Tibial nerve (tissue), 4 donors: ENCODE measurements at places on chromosomes 12 and 14. TPM values are rescaled to one million over a fixed set of nuclear protein-coding genes. Genes with fewer than 3 reads are reported as not detected.

- no peaks in the 10 kb centered on the region for H3K27me3 ChIP-seq
- DNase-seq, result no peak
- no peaks in the 10 kb centered on the region for H3K36me3 ChIP-seq
Observed at GRCh38 chr14:89933002-89933401, 21.5 kb downstream of the EFCAB11 start.

DNA sequence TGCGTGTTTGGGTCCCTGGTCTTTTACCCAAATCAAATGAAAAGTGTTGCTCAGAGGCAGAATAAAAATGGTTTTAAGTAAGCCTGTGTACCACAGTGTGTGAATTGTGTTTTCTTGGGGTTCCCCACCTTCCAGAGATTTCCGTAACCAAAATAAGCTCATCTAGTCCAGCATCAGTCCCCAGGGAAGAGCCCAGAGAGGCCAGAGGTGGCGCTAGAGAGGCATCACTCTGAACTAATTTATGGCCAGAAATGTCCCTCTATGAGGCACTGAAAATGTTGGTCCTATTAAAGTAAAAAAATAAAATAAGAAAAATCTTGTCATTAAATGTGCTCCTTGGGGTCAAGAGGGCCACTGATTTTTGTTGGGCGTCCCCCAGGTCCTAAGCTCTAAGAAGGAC lies 24.9 kb upstream of the PRKAB1 start:
- H3K4me1 ChIP-seq, result no peaks in the 10 kb centered on the region
- no peaks in the 10 kb centered on the region for H3K36me3 ChIP-seq
- no peak for DNase-seq
- H3K4me3 ChIP-seq, result no peak overlapping the region
- H3K27ac ChIP-seq, result no peak overlapping the region

DNA sequence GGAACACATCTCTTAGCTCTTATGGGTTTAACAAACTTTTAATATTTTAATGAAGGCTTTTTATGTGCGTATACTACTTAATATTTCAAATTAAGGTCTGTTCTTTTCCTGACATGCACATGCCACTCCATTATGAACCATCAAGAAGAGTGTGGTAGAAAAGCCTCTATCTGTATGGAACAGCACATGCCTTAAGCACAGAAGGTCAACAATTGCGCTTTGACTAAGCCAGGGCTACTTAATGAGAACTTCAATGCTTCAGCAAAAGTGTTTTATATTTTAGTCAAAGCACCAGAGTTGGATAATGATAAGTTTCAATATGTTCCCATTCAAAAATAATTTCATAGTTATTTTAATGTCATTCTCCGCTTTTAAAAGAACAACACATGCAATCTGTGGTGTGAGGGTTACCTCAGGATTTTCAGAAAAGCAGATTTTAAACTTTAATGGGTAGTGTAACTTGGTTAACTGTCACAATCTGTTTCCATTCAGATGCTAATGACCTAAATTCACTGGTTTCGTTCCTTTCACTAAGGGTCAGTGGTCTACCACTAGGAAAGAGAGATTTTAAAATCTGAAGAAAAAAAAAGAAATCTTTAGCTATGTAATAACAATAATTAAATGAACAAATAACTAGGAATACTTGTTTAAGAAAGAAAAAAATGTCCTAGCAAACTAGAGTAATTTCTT lies 193.4 kb upstream of the NOVA1 start:
- H3K4me3 ChIP-seq, result no peak overlapping the region
- no peak overlapping the region for H3K27ac ChIP-seq
- no peaks in the 10 kb centered on the region for H3K36me3 ChIP-seq
- no peaks in the 10 kb centered on the region for H3K4me1 ChIP-seq
- no peaks in the 10 kb centered on the region for H3K27me3 ChIP-seq

GRCh38 chr14:100490252-100490651 lies 97.0 kb downstream of the BEGAIN start:
- H3K27ac ChIP-seq, result no peak overlapping the region
- no peak for DNase-seq
- no peaks in the 10 kb centered on the region for H3K4me1 ChIP-seq
- H3K4me3 ChIP-seq, result no peak overlapping the region

VSX2 gene
- total RNA-seq, result not detected

POTEM gene
- not detected for total RNA-seq
